ENCODE measurements at places on chromosomes 13 and 19.

- DNase-seq, result no peak
Measured at GRCh38 chr19:13932149-13932637, 6.0 kb downstream of the PODNL1 start.

GRCh38 chr19:55087542-55087901 lies 11.9 kb downstream of the EPS8L1 start:
- DNase-seq, result no peak

- DNase-seq, result no peak
Measured at GRCh38 chr13:103945836-103946235, 879.6 kb upstream of the SLC10A2 start.

GRCh38 chr13:26663791-26664190 lies 96.8 kb downstream of the GPR12 start:
- DNase-seq, result no peak

- no peak for DNase-seq
Measured at GRCh38 chr13:95382916-95383315, 81.7 kb upstream of the ABCC4 start.

GRCh38 chr13:104357672-104358354 lies 1291.6 kb upstream of the SLC10A2 start:
- no peak for DNase-seq

- DNase-seq, result peak; percentile 88
Measured at GRCh38 chr19:7488736-7489353, at the start of gene PEX11G. TSS of gene PEX11G (minus strand) at chr19:7489035. CDS start at chr19:7489010, 25 bp downstream.

- no peak for DNase-seq
Measured at GRCh38 chr13:59780058-59780457, 383.7 kb downstream of the DIAPH3 start.

DNA sequence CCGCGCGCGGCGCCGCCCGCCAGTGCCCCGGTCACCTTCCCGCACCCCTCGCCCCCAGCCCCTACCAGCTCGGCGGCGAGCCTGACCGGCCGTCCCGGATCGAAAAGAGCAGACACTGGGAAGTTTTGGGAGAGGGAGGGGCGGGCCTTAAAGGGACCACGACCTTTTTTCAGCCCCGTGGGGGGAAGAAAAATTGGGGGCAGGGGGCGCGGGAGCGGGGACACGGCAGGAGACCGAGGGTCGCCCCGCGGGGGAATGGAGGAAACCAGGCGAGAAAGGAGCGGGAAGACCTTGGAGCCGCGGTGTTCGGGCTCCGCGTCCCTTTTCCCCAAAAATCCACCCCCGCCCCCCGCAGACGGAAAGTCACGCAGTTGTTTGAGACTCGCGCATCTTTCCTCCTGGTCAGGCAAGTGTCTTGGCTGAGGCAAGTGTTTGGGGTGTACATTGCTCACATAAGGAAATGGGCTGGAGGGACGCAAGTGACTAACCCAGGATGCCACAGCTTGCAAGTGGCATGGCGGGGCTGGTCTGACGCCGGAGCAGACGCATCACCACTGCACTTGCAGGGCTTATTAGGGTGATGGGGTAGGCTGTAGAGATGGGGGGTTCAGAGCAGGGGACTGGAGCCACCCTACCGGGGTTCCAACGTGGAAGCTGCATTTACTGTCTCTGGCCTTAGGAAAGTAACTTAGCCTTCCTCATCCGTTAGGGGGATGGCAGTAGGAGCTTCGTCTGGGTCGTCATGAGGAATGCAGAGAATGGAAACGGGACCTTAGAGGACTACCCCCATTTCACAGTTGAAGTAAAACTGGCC lies 2.7 kb upstream of the HNRNPL start:
- peak; percentile 58 for DNase-seq

- DNase-seq, result no peak
Measured at GRCh38 chr13:74710006-74710405, 575.8 kb upstream of the KLF12 start.

DNA sequence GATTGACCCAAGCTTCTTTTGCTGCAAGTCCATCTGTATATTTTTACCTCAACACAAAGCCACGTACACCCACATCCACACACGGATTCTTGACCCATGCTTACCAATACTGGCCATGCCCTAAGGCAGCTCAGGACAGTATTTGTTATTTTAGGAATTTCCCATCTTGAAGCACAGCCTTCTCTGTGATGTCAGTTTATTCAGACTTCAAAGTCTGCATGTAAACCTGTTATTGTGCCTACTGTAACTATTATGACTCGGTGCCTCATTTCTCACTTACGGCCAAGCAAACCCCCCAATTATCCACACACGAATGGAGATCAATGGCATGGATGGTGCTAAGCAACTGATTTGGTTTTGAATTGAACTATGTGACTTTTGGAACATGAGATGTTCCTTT lies 17.5 kb downstream of the CLDN10 start:
- no peak for DNase-seq

GRCh38 chr13:46633416-46633815 lies 80.4 kb downstream of the LRCH1 start:
- no peak for DNase-seq

DNA sequence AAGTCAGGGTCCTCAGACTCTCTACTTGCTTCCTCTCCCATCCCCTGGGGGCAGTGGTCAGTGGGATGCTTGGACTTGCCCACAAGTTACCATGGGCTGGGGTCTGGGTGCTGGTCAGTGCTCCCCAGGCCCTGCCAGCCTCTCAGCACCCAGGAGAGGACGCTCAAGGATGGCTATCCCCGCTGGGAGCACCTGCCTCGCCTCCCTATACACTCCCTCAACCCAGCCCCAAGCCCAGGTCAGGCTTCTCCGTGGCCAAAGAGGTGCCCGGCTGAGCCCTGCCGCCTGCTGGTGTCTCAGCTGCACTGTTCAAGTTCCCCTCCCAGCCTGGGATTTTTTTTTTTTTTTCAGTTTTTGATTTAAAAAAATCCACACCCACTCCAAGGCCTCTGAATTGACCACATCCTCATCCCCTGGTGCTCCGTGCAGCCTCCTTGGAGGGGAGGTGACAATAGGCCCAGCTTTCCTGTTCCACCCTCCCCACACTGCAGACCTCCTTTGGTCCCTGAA lies 10.8 kb downstream of the F2RL3 start:
- peak; percentile 66 for DNase-seq

DNA sequence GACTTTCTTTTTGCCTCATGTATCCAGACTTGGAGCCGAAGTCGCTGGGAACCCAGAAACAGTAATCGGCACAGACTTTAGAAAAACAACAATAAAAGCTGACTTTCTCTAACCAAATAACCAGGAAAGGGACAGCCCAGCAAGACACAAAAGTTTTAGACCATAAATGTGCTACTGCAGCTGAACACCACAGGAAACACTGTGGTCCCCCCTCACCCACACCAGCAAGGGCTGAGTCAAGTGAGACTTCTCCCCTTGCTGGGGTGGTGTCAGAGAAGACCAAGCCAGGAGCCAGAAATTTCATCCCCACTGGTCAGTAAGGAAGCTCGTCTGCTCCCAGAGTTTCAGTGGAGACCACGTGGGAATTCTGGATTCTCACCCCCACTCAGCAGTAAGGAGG lies 70.6 kb downstream of the ESD start:
- DNase-seq, result no peak

GRCh38 chr13:94239135-94239534 lies 240.3 kb downstream of the DCT start:
- DNase-seq, result no peak
